ENCODE measurements at places on chromosomes 7 and 10. TPM values are rescaled to one million over a fixed set of nuclear protein-coding genes. Genes with fewer than 3 reads are reported as not detected.

The ASZ1 gene
- not detected for total RNA-seq

The VPS37D gene
- total RNA-seq, result 0.76 TPM

- H3K36me3 ChIP-seq, result peaks cover 3% of the 10 kb centered on the region
- peaks cover 4% of the 10 kb centered on the region for H3K4me1 ChIP-seq
- DNase-seq, result no peak
These were observed 744 bp downstream of the TRIP6 start for GRCh38 chr7:100867776-100868485.

GRCh38 chr10:77226853-77227565, 410.6 kb downstream of the KCNMA1 start:
- H3K4me1 ChIP-seq, result no peaks in the 10 kb centered on the region
- peaks cover 21% of the 10 kb centered on the region for H3K27me3 ChIP-seq
- H3K27ac ChIP-seq, result no peak overlapping the region

GRCh38 chr7:133165001-133165400, 83.1 kb upstream of the CHCHD3 start:
- peaks cover 24% of the 10 kb centered on the region for H3K27me3 ChIP-seq
- no peak for DNase-seq

The GAD2 gene
- not detected for total RNA-seq

Measured in T-helper 17 cell (primary cell).